ENCODE measurements at places on chromosomes 6 and 20.

GRCh38 chr20:45444050-45444449 lies 25.5 kb upstream of the WFDC2 start:
- DNase-seq, result no peak

DNA sequence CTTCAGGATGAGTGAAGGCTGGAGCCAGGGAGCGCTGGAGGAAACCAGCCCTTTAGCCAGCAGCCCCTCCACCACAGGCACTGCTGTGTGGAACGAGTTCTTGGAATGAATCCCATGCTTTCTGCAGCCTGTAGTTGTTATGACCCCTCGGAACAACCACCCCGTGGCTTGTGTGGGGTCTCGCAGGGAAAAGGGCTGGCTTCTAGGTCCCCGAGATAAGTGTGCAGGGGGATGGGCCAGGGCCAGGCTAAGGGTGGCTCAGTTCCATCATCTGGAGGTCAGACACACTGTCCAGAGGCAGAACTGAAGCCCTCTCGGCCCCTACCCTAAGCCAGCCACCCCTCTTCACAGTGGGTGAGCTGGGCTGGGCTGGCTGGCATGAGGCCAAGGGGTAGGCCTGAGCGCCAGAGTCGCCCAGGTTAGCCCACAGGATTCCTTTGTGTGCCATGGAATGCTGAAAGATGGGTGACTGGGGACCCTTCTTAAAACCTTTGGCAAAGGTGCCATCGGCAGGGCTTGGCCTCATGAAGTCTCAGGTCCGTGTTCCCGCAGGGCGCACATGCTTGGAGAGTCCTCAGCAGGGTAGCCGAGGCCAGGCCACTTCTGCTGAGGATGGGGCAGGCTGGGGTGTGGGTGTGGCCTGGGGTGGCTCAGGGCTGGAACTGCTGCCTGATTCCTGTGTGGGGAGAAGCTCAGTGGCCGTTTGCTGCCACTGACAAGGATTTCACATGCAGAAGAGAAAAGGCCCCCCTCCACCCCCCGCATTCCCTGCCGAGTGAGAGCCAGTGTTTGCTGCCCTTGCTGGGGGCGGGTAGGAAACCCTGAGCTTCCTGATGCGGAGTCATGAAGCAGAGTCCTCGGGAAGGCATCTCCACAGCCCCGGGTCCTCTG lies 24.6 kb downstream of the SPATA2 start:
- no peak for DNase-seq

DNA sequence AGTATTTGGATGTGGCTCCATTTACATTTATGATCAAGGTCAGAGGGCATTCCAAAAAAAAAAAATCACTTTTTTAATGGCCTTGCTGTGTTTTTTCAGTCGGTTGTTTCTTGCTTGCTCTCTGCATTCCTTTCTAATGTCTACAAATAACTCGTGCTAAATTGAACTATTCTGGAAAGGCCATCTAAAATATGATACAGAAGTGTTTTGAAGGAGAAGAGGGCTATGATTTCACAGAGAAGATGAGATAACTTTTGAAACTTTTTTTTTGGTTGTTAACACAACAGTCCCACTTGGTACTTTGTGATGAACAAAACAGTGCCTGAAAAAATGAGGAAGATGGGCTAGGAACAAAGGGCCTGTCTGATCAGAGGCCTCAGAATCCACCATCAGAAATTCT lies 156.1 kb upstream of the SMLR1 start:
- DNase-seq, result no peak

DNA sequence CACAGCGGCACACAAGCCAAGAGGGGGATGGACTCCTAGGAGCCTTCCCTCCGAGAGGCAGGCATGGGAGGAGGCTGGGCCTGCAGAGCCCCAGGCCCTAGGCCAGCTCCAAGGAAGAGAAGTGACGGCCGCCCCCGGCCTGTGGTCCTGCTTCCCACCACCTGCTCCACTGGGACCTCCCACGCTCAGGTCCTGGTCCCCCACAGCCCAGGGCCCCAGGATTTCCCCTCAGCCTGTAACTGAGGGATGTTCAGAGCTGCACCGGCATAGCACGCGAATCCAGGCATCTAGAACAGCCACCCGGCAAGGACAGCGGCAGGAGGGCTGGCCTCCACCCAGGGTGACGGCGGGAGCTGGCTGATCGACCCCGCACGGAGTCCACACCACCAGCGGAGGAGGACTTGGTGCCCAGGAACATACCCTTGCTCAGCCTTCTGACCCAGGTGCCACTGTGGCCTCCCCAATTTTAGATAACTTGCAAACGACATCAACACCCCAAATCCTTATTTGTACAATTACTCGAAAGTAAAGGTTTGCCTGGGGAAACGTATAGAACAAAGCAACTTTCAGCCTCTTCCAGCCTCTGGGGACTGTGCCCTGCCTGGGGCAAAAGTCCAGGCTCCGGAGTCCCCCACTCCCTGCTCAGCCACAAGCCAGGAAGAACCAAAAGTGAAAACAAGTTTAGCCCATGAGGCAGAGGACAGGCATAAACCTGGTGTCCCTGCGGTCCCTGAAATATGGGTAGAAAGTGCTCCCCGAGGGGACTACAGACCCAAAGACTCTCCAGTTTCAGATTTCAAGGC lies 3.5 kb downstream of the GATA5 start:
- no peak for DNase-seq

DNA sequence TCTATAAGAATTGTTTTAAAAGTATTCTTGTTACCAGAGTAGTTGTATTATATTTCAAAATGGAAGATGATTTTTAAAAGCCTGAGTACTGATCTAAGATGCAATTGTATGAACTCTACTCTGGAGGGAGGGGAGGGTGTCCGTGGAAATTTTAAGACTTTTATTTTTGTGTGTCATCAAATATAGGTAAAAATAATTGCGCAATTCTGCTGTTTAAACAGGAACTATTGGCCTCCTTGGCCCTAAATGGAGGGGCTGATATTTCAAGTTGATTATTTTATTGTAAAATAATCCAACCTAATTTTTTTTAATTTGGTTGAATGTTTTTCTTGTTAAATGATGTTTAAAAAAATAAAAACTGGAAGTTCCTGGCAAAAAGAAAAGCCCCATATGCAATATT lies 38.1 kb upstream of the RPP40 start:
- DNase-seq, result no peak

DNA sequence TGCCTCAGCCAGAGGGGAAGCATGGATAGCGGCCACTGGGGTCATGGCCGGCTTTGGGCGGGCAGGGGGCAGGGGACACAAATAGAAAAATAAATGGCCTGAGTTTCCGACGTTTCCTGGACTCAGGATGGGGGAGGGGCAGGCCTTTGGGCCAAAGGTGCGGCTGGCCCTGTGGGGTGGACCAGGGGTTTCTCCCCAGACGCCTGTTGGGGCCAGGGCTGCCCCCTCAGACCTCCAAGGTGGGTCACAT lies 6.4 kb upstream of the TCEA2 start:
- DNase-seq, result no peak

- DNase-seq, result no peak
These were observed 3.3 kb downstream of the C20orf202 start for GRCh38 chr20:1206366-1207148.

- no peak for DNase-seq
These were observed 8.9 kb downstream of the ARHGAP40 start for GRCh38 chr20:38610521-38610920.

DNA sequence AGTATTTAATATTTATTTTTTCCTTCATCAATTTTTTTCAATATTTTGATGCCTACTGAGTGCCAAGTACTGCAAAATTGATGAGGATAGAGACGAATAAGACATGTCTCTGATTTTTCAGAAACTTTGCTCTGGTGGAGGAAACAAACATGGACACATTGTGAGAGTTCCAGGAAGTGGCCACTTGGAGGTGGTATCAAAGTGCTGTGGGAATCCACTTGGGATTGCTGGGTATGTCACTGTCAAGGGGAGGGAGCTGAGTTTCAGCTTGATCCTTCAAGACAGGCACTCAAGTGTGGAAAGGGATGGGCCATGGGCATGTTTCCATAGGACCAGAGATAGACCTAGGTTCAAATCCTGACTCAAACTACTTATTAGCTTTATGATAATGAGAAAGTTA lies 24.5 kb upstream of the ABCC10 start:
- DNase-seq, result no peak

GRCh38 chr6:112920994-112921393 lies 573.9 kb downstream of the RFPL4B start:
- DNase-seq, result no peak

Measured in GM13976 (cell line).